ENCODE measurements at places on chromosomes 1 and 21.

DNA sequence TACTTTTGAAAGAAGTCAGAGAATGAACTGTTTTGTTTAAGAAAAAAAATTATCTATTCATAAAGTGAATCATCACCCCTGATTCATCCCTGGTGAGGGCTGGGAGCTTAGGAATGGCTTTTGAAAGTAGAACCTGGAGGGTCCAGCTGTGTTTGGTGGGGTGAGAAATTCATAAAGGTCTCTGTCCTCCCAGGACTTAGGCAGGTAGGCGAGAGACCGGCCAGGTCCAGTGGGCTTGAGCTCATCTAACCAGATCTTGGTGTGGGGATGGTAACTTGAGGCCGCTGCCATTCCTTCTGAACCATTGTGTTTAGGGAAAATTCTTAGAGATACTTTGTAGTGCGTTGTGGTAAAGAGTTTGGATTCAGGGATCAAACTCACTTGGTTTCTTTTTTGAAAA is 156.8 kb upstream of the TNR start:
- no peak for DNase-seq

DNA sequence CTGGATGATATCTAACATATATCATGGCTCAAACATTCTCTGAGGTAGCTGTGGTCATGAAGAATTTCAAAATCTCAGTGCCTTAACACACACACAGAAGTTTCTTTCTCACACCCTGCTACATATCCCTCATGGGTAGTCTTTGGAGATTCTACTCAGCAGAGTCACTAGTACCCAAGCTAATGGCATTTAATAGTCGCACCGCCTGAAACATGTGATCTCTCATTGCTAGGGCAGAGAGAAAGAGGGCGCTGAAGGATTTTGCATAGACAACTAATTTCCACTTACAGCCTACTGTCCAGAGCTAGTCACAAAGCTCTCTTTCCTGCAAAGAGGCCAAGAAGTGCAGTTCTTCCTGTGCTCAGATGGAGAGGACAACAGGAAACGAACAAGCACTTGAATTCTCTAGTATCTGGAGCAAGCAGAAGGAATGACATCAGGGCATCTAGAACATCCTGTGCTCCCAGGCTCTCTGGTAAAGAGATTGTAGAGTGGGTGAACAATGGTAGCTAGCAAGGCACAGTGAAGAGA is 183.4 kb upstream of the PTBP2 start:
- no peak for DNase-seq

DNA sequence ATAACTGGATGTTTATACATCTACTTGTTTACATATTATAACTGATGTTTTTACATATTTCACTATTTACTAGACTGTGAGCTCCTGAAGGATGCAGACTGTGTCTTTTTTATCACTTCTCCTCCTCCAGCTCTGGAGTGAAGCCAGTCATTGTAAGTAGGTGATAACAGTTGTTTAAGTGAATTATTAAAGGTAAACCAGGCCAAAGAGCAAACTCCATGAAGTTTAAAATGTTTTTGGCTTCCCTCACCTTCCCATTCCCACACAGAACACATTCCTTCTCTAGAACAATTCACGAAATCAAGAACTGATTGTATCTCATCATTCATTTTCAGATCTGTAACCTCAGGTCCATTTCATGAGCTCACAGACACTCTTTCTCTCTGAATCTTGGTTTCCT is 98.3 kb downstream of the DAB1 start:
- DNase-seq, result no peak

GRCh38 chr1:223264983-223265908 is 98.7 kb downstream of the SUSD4 start:
- DNase-seq, result no peak

- no peak for DNase-seq
These were observed 38.7 kb downstream of the ALPL start for GRCh38 chr1:21547876-21548275.

Measured in activated CD8-positive, alpha-beta memory T cell treated with anti-CD3 and anti-CD28 coated beads, Interleukin-2, amount 10 ng/mL, durations not matched to agents 7 days and 5 days (primary cell).